SK-MEL-5 (cell line): ENCODE measurements at places on chromosomes 13 and 19.

DNA sequence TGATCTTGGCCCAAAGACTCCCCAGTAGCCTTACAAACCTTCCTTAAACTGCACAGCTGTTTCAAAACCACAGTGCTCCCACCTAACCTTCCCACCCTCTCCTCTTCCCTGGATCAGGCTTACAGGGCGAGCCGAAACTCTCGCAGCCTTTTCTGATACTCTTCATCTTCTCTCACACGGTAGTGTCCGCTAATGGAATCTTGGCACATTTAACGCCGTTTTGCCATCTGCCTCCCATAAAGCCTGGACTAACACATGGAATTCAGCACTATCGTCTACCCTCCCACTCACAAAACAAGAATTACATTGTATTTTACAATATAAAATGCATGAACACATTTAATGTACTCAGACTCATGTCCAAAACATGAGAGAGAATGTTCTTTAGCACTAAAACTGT is 135.9 kb downstream of the RAP2A start:
- DNase-seq, result no peak

DNA sequence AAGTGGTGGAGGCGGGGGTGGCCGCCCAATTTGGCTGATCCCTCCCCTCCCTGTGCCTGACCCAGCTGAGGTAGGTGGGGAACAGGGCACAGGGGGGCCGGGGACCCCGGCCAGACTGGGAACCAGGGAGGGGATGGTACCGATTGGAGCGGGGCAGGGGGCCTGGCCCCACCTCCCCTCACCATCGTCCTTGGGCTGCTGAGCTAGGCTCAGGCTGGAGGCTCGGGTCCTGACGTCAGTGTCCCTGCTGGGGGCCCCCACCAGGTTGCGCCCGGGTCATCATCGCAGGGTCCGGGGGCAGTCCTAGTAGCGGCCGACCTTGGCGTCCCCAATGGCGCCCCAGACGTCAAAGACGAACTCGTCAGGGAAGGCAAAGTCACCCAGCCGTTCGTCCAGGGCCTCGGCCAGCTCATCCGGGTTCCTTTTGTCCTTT is 3.0 kb upstream of the PTGER1 start:
- DNase-seq, result no peak

GRCh38 chr19:7372810-7373209 is 24.1 kb downstream of the ARHGEF18 start:
- no peak for DNase-seq

DNA sequence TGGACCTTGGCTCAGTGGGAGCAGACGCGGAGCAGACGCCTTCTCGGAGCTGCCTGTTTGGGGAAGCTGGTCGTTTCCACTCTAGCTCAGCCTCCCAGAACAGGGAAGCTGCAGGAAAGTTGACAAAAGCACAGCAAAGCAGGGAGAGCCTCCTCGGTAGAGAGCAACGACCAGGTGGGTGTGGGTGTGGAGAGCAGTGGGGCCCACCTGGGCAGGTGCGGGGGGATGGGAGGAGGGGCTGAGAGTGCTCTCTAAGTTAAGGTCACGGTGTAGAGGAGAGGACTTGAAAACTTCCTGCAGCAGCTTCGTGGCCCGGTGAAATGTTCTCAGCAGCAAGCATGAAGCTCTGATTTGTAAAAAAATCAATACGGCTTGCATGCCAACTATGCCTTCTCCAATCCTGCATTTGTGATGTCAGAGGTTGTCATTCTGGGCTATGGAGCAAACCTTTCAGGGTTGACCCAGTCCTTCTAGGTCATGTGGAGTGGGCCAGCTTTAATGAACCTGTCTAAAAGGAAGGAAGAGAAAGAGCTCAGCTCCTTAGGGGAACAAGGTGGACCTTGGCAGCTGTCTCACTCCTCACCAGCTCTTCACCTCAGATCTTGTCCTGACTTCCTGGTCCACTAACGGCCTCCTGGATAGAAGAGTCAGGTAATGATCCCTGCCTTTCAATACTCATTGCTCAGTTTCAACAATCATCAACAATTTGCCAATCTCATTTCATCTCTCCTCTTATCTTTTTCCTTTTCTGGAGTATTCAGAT is 85.8 kb upstream of the UBL3 start:
- no peak for DNase-seq

DNA sequence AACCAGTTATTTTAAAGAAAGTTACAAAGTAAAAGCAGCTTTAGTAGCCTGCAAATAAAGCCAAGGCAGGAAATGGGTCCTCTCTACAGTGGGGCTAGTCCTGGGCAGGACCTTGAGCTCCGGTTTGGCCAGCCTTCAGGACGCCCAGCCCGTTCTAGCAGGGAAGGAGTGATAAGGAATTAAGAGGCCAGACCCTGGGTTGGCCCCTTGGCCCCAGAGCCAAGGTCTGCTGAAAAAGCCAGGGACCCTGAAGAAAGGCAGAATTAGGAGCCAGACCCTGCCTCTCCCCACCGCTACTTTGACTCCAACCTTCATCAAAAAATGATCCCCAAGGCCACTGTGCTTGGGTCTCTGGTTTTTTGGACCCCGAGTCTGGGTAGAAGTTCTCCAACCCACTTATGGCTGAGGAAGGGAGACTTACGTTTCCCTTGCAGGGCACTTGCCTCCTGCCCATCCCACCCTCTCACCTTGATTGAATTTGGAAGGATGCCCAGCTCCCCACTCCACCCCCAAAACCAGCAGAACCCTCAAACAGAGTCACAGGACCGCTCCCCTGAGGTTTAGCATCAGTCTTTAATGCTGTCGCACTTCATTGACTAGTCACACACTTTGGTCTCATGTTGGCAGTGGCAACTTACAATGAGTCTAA is 3.9 kb downstream of the DNAJB1 start:
- DNase-seq, result no peak

- no peak for DNase-seq
Measured at GRCh38 chr13:107025991-107026390, 458.1 kb upstream of the ARGLU1 start.

DNA sequence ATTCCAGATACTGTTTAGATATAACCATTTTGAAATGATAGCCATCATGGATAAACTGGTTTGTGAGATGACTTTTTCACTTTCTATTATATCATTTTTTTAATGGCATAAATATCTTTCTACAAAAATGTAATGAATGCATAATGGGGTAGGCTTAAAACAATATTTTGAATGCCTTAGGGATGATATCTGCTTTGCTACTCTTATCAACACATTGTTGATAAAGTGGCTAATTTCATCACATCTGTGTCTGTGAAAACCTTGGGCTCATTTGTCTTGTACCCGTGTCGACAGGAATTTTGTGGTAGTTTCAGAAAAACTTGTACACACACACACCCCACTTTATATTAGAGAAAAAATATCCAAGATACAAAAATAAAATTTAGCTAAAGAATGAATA is 44.1 kb downstream of the SLITRK6 start:
- DNase-seq, result no peak

GRCh38 chr13:63110466-63110865 is 1694.8 kb upstream of the PCDH20 start:
- DNase-seq, result no peak
